ENCODE measurements at places on chromosomes 4 and X. TPM values are rescaled to one million over a fixed set of nuclear protein-coding genes. Genes with fewer than 3 reads are reported as not detected.

PNMA6A gene
- total RNA-seq: 8.1 TPM

TCEAL4 gene
- 334 TPM for total RNA-seq

RIBC1 gene
- total RNA-seq: not detected

ASIC5 gene
- total RNA-seq: not detected

CNGA2 gene
- total RNA-seq: not detected

KLHL15 gene
- 13.1 TPM for total RNA-seq

FBXL5 gene
- 136 TPM for total RNA-seq

DGKK gene
- total RNA-seq: not detected

GPC3 gene
- 5.6 TPM for total RNA-seq

SH2D1A gene
- total RNA-seq: 0.71 TPM

DGAT2L6 gene
- not detected for total RNA-seq

ESX1 gene
- not detected for total RNA-seq

HERC5 gene
- total RNA-seq: 13.7 TPM

EGF gene
- total RNA-seq: not detected

NR3C2 gene
- total RNA-seq: 11.2 TPM

BEND2 gene
- total RNA-seq: not detected

BGN gene
- total RNA-seq: 1,777 TPM

HELT gene
- not detected for total RNA-seq

MEPE gene
- not detected for total RNA-seq

NDP gene
- 0.27 TPM for total RNA-seq

SMIM43 gene
- total RNA-seq: not detected

C4orf46 gene
- 7.3 TPM for total RNA-seq
